ENCODE measurements at places on chromosomes 7 and 10.

GRCh38 chr10:32139223-32140073 lies 83.2 kb upstream of the KIF5B start:
- DNase-seq, result peak; percentile 90

GRCh38 chr7:80532153-80532552 lies 20.3 kb upstream of the GNAT3 start:
- DNase-seq, result no peak

DNA sequence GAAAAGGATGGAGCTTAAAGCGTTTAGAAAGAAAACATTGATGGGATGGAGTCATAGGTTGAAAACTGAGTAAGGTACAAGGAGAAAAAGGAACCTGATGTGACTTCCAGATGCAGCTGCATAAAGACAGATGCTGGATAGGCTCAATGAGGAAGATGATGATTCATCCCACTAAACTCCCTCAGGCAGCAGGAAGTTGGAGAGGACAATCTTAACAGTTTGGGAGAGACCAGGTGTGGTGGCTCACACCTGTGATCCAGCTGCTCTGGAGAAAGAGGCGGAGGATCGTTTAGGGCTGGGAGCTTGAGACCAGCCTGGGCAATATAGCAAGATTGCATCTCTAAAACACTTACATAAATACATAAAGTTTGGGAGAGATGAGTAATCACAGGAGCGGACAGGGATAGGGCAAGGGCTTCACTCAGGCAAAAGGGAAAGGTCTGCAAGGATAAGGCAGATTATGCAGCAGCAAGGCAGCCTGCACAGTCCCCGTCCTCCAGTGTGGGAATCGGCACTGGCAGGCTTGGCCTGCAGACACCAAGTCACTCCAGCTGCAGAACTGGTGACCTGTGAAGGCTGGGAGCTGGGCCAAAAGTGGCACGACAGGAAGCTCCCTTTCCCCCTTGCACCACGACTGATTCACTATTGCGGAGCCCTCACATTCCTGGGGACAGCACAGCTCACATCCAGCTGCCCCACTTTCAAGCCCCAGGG lies 438.5 kb downstream of the GRID1 start:
- DNase-seq, result peak; percentile 7

- DNase-seq, result no peak
These were observed 3.3 kb downstream of the PITRM1 start for GRCh38 chr10:3169271-3169670.

- no peak for DNase-seq
These were observed 62.9 kb upstream of the CAMK2B start for GRCh38 chr7:44388089-44388970.

DNA sequence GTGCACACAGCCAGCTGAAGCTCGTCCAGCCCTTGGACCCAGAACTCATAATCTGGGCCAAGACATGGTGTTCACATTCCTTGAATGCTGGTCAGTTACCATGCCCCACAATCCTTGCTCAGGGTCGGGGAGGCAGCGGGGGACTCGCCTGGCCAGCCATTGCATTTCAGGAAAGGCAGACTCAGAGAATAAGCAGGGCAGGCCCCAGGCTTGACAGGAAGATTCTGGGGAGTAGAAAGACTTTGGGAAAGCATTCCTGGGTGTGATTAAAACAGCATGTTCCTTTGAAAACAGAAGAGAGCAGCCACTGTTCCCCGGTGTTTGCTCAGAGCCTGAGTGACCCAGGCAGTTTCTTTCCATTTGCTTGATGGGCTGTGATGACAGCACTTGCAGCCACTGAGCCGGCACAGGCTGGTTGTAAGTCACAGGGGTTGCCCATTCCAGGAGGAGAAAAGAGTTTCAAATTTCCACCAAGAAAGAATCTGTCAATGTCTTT lies 473.7 kb downstream of the TYW1 start:
- DNase-seq, result no peak

GRCh38 chr10:114970515-114970914 lies 32.5 kb downstream of the TRUB1 start:
- DNase-seq, result no peak

GRCh38 chr7:154881526-154881925 lies 121.4 kb downstream of the PAXIP1 start:
- no peak for DNase-seq

GRCh38 chr7:140143997-140144396 lies 32.8 kb downstream of the KDM7A start:
- DNase-seq, result no peak

DNA sequence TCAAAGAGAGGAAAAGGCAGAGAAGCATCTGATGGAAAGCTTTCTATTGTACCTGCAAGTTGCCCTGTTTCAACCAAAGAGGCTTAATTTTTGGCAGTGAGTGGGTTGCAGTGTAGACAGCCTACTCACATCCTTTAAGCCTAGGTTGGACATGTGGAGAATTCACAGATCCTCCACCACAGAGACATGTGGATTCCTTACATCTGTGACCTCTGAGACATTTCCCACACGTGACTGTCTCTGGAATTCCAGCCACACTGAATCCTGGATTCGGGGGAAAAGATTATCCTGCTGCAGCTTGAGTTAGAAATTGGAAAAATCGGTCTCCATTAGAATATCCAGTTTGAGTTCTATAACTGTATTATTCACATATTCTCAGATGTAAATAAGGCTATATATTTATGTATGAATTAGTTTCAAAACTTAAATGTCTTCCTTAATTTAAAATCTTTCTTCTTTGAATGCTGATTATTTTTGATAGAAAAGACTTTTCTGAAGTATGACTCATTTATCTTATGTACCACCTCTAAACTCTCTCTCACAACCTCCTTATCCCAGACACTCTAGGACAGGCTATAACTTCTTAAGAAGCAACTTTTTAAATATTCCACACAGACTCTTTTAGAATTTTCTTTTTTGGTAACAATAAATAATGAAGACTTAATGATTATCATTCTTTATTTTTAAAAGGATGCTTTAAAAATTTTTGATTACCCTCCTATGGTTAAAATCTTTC lies 123.3 kb downstream of the TWIST1 start:
- no peak for DNase-seq

GRCh38 chr7:52479990-52480389 lies 555.4 kb upstream of the POM121L12 start:
- no peak for DNase-seq

GRCh38 chr7:120475994-120476393 lies 203.0 kb downstream of the KCND2 start:
- no peak for DNase-seq

- DNase-seq, result no peak
These were observed 86.9 kb downstream of the UBE2H start for GRCh38 chr7:129865925-129866201.

DNA sequence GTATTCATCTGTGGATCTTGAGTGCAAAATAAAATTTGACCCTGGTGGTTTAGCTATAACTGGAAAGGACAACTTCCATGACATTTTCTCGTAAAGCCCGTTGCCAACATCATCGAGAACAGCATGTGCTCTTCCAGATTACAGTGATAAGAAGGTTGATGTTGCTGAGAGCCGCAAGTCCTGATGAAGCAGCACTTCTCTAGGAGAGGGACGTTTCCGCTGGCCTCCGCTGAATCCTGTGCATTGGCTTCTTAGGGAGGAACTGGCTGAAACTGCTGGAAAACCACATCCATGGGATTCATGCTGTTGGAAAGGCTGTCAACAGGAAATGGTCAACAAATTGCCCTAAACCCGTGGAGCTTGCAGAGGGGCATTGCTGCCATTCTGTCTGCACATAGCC lies 21.4 kb upstream of the ABCB5 start:
- DNase-seq, result no peak

DNA sequence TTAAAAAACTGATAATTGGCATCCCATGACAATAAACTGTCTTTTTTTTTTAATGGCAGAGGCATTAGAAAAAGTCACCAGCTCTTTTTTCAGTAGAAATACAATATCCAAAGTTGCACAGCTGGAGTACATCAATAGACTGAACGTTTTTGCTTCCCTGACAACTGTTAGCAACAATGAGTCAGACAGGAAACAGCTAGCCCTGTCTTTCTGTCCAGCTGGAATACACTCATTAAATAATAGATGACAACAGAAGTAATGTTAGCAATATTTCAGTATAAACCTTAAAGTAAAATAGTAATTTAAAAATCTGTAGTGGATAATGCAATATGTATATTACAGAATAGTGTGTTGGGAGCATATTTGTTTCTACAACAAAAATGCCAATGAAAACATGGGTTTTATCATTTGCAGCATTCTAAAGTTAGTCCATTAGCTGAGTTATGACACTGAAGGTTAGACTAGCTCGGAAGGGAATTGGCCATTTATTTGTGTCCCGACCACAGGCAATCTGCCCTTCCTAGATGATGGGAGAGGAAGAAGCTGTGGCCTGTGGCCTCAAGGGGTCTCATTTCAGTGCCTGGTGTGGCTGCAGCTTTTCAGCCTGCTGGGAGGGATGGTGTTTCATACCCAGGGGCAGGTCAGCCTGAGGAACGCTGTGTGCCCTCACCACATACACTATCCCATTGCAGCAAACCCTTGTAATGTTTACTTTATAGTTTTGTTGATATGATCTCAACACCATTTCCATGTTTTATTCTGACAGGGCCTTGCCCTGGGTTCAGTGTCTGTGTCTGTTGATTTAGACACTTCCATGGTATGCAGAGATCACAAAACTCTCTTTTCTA lies 173.3 kb downstream of the SLC16A9 start:
- no peak for DNase-seq

GRCh38 chr7:95205665-95206225 lies 118.6 kb downstream of the PON1 start:
- peak; percentile 13 for DNase-seq

- no peak for DNase-seq
These were observed 895 bp upstream of the NAPEPLD start for GRCh38 chr7:103149808-103150180.

DNA sequence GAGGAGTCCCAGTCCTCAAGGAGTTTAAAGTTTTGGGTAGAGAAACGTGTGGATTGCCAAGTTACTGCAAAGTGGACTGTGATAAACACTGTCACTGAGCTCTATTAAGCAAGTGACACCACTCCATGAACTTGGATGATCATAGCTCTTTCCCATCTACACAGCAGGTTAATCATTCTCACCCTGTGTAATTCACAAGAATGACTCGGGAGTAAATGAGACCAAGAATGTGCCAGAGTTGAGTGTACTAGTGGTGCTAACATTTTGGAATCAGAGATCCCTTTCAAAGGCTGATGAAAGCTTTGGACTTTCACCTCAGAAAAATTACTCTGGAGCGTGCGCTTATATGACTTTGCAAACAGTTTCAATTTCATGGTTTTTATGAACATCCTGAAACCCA lies 80.8 kb downstream of the RBM20 start:
- DNase-seq, result no peak

- DNase-seq, result no peak
These were observed 8.4 kb upstream of the AGR2 start for GRCh38 chr7:16813232-16813616.

GRCh38 chr7:69438584-69439412 lies 159.5 kb upstream of the AUTS2 start:
- no peak for DNase-seq
